ENCODE measurements at places on chromosomes 1 and 21. TPM values are rescaled to one million over a fixed set of nuclear protein-coding genes. Genes with fewer than 3 reads are reported as not detected.

DNA sequence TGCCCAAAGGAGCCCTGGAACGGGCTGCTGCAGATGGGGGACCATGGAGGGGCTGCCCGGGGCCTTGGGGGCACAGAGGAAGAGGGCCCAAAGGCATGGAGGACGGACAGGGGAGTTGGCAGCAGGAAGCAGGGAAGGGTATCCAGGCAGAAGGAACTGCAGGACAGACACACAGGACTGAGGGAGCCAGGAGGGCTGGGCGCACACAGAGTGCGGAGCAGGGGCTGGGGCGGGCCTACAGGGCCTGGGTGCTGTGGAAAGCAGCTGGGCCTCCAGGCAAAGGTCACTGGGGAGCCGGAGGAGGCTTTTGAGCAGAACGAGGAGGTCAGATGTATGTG lies 28.1 kb downstream of the KRTAP10-1 start:
- DNase-seq = no peak

Gene LAMB3
- polyA plus RNA-seq = 0.81 TPM

Gene PGBD5
- polyA plus RNA-seq = 33.4 TPM

DNA sequence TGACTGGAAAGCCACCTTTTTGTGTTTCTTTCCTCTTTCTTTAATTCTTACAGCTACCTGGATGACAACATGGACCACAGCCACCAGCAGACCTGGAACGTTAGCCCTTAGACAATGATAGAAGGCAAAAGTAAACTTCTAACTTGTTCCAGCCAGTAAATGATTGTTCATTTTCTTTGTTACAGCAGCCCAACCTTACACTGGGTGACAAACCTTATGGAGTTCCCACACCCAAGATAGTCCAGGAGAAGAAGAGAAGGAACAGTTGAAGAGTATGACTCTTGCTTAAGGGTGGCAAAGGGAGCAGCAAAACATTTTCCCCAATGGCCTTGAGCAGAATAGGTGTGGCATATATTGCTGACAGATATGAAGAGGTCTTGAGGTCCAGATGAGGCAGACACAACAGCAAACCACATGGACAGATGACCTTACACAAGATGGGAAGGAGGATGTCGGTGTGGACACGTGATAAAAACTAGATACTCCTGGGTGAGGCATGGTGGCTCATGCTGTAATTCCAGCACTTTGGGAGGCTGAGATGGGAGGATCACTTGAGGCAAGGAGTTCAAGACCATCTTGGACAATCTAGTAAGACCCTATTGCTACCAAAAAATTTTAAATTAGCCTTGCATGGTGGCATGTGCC lies 11.8 kb upstream of the FAM76A start:
- DNase-seq = no peak

Gene MTARC1
- 5.7 TPM for polyA plus RNA-seq

DNA sequence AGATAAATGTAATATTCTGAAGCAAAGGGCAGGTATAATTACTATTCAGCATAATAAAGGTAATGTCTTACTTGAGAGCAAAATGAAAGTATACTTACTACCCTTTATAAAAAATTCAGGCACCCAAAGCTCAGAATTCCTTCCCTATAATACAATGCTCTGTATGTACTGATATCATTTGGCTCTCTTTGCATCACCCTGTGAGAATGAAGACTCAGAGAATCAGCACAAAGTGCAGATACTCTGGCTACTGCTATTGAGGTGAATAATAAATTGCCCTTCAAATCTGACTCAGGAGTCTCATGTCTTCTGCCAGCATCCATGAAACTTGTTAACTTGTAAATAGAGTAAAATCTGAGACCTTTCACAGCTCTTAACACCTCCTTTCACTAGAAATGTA lies 108.5 kb upstream of the KCTD3 start:
- DNase-seq = no peak

Gene FAM72C
- polyA plus RNA-seq = not detected

DNA sequence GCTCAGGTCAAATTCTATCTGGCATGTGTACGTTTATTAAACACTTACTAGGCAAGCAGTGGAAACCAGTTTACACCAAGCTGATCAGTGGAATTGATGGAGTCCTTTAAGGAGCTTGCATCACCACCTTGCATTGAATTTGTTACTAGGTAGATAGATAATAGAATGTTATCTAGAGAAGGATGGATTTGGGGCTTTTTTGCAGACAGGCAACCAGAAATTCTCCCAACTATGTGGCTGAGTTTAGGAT lies 44.9 kb downstream of the HHAT start:
- DNase-seq = no peak

Gene SYT2
- 0.39 TPM for polyA plus RNA-seq

Data from hindlimb muscle (tissue), 1 donor.